NCI-H1436 (cell line): ENCODE measurements at places on chromosomes 7 and 10.
A peak's percentile ranks its signal among the peaks of the same experiment; 100 is the strongest.

DNA sequence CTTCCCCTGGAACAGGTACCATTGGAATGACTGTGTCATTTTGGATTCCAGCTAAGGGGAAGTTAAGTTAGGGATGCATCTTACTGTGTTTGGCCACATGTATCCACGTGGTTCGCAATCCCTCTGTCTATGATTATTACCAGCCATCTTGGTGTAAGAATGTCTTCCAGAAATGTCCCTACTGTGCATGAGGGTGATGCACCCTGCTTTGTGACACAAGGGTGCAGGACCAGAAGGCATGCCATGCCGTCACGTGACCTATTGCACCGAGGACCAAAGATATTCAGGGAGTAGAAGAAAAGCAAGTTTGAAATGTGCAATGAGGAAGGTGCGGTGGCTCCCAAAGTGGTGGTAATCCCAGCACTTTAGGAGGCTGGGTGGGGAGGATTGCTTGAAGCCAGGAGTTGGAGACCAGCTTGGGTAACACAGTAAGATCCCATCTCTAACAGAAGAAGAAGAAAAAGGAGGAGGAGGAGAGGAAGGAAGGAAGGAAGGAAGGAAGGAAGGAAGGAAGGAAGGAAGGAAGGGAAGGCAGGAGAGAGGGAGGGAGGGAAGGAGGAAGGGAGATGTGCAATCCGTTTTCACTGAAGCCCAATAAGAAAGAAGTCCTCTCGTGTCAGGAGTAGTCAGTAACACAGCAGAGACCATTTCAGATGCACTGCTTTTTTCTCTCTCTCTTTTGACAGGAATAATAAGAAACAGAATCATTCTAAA is 42.5 kb upstream of the USP6NL start:
- DNase-seq: no peak

DNA sequence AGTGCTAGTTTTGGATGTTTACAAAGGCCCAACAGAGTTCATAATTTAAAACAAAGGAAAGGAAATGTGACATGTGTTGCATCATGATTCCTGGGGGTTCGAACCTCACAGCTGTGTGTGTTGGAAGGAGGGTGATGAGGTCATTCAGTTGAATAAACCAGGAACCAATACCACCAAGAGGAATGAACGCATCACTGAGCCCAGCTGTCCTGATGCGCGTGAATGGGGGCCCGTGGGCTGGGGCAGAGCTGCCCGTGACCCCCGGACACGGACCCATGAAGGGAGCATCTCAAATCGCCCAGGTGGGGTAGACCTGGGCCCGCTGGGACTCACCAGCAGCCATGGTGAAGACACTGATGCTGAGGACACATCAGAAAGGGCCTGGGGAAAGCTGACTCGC is 33.0 kb downstream of the BRI3 start:
- DNase-seq: no peak

GRCh38 chr10:110919349-110919931 is at the start of gene SHOC2:
TSS of gene SHOC2 (plus strand) at chr10:110919604. CDS start at chr10:110964359, 44,755 bp downstream.
- peak; percentile 85 for DNase-seq

DNA sequence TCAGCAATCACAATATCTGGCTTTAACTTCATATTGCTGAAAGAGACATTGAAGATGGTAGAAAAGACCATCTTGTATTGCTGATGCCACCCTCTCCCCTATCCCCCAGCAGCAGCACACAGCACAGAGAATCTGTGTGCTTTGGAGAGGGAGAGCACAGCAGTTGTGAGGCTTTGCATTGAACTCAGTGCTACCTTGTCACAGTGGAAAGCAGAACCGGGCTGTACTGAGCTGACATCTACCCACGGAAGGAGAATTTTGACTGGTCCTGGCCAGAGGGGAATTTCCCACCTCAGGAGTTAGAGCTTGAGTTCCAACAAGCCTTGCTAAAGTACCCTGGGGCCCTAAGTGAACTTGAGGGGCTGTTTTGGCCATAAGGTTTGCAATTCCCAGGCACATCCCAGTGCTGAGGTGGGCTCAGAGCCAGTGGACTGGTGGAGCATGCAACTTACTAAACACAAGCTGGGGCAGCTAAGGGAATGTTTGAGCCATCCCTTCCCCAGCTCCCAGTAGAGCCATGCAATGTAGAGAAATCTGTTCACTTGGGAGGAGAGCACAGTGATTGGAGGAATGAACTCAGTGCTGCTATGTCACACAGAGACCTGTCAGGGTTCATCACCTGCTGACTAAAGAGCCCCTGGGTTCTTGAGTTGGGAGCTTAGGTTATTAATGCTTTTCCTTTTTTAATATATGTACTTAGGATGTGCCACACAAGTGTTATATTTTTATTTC is 62.1 kb downstream of the OR13A1 start:
- no peak for DNase-seq

DNA sequence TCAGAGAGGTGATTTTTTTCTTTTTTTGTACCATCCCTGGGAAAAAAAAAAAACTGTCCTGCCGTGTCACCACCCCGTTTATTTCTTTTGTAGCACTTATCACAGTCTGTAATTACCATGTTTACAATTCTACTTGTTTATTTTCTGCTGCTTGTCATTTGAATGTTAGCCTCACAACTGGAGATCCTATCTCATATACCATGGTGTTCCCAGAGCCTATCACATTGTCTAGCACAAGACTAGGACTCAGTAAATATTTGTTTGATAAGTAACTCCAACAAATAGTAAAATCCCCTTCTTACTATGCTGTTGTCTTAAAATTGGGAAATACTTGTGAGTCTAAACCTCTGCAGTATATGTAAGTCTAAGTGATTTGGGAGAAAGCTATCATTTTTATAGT is 36.0 kb downstream of the MKLN1 start:
- no peak for DNase-seq

- DNase-seq: no peak
Observed at GRCh38 chr7:33186192-33186591, 56.8 kb downstream of the BBS9 start.

- no peak for DNase-seq
Observed at GRCh38 chr10:43227911-43228782, 38.7 kb downstream of the RASGEF1A start.

GRCh38 chr7:90771281-90771680 is 175.2 kb downstream of the CDK14 start:
- DNase-seq: no peak

- no peak for DNase-seq
Observed at GRCh38 chr10:19828278-19829049, 12.2 kb downstream of the PLXDC2 start.

- DNase-seq: no peak
Observed at GRCh38 chr10:71562181-71562580, 157.4 kb downstream of the C10orf105 start.

DNA sequence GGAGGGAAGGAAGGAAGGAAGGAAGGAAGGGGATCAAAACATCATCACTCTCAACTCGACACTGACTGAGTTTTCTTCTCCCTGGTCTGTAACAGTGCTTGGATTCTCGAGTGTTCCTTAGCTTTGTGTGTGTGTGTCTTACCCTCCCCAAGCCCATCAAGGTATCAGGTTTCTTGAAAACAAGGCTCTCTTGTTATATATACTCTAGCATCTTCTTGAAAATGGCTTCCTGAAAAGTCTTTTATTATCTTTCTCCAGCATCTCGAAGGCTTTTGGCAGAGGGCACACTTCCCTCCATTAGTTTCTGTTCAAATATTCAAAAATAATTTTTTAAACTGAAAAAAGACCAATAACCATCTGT is 13.4 kb downstream of the SERPINE1 start:
- no peak for DNase-seq

GRCh38 chr7:85292908-85293576 is 106.2 kb upstream of the SEMA3D start:
- DNase-seq: no peak

DNA sequence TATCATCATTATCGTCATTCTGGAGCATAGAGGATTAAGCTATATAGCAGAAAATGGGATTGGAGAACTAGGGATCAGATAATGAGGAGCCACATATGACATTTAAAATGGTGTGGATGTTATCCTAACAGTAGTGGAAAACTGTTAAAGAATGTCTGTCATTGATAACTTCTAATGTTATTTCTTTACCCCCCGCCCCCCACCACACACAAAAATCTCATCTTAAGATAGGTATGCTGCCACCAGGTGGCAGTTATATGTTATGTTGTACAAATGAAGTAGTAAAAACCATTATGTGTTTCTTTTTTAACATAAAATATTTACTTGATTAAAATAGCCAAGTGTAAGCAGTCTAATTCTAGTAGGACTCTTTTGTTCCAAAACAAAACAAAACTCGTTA is 13.0 kb downstream of the AKAP9 start:
- no peak for DNase-seq

DNA sequence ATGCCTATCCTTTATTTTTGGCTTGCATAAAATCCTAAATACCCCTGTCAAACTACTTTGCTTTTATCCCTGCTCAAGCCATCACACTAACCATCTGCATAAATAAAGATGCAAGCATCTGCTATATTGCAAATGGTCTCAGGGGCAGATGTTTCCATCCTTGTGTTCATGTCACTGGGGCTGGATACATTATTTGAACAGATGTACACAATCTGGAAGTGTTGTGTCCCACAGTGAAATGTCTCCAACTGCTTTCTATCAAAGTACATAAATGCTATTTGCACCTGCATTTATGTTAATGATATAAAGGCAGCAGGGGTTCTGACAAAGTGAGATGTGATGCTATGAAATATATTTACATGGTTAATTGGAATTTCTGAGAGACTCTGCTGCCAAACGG is 163.1 kb downstream of the ZNF438 start:
- DNase-seq: no peak

DNA sequence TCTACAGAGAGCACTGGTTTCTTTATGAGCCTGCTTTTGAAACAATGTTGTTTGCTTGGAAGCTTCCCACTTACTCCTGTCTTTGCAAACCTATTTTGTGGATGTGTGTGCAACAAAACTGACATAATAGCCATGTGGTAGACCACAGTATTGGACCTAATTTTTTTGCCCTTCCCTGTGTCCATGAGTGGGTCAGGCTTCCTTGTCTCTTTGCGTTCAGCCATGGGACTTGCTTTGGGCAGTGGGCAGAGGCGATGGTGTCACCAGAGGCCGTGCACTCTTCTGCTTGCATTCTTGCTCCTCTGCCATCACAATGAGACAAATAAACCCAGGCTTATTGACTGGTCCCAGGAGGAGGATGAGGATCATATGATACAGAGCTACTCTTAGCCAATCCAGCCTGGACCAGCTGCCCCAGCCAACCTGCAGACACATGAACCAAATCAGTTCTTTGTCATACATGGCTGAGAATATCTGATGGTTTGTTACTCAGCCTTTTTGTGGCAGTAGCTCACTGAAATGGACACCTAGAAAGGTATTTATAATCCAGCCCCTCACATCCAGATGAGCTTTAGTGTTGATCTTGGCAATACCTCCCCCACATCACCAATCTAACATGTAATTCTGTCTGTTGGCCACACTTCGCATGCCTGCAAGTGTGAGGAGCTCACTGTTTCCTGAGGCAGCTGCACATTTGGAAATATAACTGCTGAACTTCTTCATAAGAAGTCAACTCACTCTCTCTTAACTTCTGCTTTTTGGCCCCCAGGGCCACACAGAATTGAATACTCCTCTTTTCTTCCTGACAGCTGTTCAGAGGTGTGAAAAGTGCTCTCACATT is 427.8 kb upstream of the ZMIZ1 start:
- DNase-seq: no peak

DNA sequence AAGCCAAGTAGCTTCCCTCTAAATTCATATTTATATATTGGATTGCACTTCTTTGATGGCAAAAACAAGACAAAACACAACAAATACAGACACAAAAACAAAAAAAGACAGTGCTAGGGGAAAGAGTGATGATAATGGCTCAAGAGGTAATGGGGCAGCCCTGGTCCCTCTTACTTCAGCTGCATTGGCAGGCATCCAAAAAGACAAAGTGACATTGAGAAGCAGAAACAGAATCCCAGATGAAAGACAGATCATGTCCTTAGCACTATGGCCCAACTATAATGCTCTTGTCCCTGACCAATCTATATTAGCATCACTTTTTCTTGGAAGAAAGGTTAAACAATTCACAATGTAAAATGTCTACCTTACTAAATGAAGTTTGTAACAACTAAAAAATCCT is 76.2 kb downstream of the GPR85 start:
- DNase-seq: no peak

- no peak for DNase-seq
Observed at GRCh38 chr7:11274074-11274473, 300.4 kb downstream of the PHF14 start.

- no peak for DNase-seq
Observed at GRCh38 chr10:60604342-60604741, 173.9 kb upstream of the CDK1 start.

DNA sequence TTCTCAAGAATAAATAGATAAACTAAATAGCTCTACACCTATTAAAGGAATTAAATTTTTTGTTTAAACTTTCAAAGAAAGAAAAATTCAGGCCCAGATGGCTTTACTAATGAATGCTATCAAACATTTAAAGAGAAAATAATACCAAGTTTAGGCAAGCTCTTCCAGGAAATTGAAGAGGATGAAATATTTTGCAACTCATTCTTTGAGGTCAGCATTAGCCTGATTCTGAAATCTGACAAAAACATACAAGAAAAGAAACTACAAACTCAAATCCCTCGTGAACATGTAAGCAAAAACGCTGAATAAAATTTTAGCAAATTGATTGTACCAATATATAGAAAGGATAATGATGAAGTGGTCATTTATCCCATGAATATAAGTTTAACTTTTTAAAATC is 93.4 kb downstream of the RTKN2 start:
- DNase-seq: no peak

DNA sequence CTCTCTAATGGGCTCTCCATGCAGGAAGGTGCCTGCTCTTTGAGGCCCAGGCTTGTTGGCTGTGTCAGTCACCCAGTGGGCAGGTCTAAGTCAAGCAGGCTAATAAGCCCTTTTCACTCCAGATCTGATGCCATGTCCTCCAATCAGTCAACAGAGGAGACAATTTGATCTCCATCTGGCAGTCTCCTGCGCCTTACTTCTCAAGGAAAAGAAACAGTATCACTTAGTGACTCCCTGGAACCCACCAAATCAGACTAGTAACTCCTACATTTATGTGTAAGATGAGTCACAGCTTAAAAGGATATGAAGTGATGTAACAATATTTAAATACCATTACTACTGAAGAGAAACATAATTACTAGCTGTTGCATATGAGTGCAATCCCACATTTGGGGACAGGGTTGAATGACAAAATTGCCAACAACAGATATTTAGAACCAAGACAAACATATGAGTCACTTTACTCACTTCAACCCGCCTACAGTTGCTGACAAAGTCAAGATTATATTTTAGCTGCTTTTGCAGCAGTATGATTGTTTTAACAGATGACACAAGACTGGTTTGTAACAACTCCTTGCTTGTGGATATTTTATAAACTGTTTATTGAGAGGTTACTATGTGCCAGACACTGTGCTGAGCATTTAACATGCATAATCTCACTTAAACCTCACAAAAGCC is 72.1 kb downstream of the USP6NL start:
- DNase-seq: peak; percentile 11

DNA sequence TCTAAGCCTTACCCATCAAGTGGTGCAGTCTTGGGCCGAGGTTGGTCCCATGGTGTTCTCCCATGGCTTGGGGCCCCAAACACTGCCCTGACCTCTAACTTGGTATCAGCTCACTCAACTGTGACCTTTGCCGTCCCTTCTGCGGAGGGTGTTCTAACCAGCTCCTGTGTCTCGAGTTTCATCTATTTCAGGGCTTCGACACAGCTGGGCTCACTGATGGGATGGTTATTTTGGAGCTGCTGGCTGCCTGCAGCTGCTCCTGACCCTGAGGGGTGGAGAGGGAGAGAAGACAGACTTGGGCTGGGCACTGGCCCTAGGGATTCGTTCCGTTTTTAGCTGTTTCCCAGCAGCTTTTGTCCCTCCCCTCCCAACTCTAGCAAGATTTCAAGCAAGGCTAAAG is 86.9 kb downstream of the NEURL1 start:
- DNase-seq: no peak

- no peak for DNase-seq
Observed at GRCh38 chr10:119270762-119271366, 63.5 kb downstream of the GRK5 start.

- DNase-seq: no peak
Observed at GRCh38 chr10:1292611-1293031, 236.4 kb downstream of the WDR37 start.
